Stimulated activated CD8-positive, alpha-beta memory T cell treated with anti-CD3 and anti-CD28 coated beads, Interleukin-7, amount 100 ng/mL, for 1 hour (primary cell): ENCODE measurements at places on chromosomes 4 and X.

- DNase-seq = no peak
Measured at GRCh38 chrX:29241809-29242208, 654.6 kb downstream of the IL1RAPL1 start.

GRCh38 chrX:1401611-1402430 lies 9.9 kb upstream of the SLC25A6 start:
- DNase-seq = no peak

DNA sequence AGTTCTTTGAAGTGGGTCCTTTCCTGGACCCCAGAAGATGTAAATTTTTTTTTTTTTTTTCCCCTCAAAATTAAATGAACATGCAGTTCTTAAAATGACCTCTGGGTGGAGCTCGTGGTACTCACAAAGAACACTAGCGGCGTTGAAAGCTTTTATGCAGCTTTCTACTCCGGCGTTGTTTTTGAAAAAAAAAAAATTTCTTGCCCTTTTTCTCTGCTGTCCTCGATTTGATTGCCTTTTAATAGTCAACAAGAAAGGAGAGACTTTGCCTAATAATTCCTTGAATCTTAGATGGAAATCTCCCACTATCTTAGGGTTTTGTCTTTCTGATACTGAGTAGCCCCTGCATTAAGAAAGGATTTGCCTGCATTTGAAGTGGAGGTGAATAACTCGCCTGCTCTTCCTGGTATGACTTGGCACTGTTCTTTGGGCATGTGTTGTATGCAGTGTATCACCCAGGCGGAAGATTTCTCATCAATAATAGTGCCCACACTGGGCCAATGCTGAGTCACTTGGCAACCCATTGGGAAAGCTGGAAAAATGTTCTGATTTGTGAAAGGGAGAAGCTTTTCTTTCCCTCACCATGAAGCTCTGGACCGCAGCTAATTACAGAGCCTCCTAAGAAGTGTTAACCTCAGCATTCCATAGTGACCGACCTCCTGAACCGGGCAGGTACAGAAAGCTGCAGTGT lies 104.0 kb downstream of the PHEX start:
- DNase-seq = no peak

DNA sequence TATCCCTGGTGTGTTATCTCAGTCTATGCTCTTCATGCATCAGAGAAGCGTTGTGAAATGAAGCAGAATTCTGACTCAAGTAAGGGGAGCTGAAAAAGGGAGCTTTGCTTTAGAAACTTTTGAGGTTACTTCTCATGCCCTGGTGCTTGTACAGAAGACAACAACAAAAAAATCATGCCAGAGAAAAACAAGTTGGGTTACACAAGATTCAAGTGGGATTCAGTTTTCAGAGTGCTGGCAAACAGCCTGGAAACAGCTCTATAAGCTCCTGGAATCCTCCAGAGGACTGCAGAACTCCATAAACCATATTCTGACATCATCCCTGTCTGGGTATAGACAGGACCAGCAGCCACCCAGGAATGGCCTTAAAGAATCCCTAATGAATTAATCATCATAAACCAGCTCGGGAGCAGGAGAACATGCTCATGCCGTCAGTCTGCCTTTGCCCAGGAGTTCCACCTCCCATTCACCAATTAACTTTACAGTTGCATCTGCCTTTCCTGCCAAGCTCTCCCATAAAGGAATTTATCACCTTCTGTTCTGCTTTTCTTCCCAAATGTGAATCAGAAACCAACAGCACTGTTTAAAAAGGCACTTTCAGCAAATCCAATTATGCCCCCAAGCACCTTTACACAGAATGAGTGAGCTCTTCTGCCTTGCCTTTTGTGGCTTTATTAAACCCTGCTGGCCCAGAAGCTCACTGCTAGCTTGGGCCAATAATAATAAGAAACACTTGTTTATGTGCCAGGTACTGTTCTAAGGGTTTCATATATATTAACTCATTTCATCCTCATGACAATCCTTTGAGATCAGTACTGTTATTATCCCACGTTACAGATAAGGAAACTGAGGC lies 54.5 kb upstream of the FBXW7 start:
- DNase-seq = no peak

DNA sequence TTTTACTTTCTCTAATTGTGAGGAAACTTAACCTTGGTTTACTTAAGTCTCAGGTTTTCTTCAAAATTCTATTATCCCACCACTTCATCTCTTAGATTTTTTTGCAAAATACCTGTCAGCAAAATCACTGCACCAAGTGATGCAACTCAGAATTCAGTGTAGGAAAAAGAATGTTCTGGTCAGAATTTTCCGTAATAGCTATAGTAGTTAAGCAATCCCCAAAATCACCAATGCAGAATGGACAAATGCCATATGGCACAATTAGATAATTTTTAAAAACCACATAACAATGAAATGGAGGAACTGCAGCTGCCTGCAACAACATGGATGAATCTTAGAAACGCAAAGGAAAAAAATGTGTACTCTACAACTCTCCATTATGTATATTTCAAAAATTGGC lies 373.1 kb downstream of the NAF1 start:
- DNase-seq = no peak

DNA sequence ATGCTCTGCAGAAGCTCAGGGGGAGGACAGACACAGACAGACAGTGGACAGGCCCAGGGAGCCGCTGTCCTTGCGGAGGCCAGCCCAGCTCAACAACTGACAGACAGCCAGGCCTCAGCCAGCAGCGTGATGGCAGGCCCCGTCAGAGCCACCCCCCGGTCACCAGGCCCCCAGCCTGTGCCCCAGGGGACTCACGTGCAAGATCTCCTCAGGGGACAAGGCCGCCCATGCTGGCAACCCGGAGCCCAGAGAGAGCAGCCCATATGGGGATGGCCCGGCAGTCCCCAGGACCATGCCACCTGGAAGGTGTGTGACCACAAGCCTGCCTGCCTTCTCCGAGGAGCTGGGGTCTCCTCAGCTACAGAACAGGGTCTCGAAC lies 28.0 kb upstream of the MXD4 start:
- DNase-seq = no peak

DNA sequence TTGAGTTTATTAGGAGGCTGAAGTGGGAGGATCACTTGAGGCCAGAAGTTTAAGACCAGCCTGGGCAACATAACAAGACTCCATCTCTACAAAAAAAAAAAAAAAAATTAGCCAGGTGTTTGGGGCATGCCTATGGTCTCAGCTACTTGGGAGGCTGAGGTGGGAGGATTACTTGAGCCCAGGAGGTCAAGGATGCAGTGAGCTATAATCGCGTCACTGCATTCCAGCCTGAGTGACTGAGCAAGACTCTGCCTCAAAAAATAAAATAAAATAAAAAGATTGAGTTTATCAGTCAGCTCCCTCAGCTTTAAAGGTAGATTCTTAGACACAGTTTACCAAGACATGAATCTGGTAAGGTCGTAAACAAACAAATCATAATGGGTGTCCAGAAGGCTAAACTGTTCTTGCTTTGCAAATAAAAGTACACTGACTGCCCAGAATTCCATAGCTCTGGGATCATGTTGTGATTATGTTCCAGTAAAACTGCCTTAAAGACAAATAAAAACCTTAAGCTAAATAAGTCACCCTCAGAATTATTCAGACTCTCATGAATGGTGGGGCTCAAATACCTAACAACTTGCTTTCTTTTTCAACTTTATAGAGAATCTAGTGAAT lies 18.7 kb downstream of the APOO start:
- DNase-seq = no peak

GRCh38 chr4:67051000-67051789 lies 494.1 kb downstream of the CENPC start:
- DNase-seq = no peak

GRCh38 chr4:921830-922331 lies 10.2 kb downstream of the GAK start:
- no peak for DNase-seq

DNA sequence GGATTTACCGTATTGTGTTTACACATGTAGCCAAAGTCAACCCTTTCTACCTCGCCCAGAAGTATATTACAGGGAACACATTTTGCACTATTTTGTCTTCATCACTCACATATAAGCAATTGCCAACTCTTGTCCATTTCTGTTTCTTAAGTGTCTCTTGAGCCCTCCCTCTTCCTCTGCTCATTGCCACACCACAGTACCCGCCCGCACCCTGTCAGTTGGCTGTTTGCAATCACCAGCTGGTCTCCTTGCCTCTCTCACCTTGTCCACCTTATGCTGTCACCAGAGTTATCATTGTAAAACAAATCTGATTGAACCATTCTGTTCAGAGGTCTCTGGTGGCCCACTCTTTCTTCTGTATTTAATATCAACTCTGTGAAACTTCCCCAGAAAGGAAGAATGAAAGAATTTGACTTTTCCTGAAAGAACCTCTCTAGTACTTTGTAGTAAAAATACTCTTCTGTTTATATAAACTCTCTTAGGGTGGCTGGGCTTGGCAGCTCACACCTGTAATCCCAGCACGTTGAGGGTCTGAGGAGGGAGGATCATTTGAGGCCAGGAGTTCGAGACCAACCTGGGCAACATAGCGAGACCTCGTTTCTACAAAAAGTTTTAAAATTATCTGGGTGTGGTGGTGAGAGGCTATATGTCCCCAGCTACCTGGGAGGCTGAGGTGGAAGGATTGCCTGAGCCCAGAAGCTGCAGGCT lies 50.2 kb downstream of the ING2 start:
- no peak for DNase-seq

GRCh38 chr4:4491396-4491893 lies 50.4 kb downstream of the STX18 start:
- DNase-seq = no peak

- DNase-seq = no peak
Measured at GRCh38 chr4:141126769-141127168, 6.5 kb downstream of the RNF150 start.

GRCh38 chr4:118762730-118763477 lies 73.0 kb downstream of the SEC24D start:
- DNase-seq = no peak

DNA sequence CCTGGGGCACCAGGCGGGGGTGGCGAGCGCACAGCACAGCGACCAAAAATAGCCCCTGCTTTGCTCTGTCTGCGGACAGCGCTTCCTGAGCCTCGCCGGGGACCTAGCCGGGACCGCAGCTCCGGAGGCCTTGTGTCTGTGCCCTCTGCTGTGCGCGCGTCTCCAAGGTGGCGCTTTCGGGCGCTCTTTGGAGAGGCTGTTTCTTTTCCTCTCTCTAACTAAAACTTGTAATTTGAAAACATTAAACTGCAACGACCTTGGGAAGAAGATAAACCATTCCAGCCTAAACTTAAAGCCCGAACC lies 3.4 kb downstream of the ARX start:
- no peak for DNase-seq

GRCh38 chr4:140645196-140645595 lies 76.4 kb upstream of the UCP1 start:
- DNase-seq = no peak

DNA sequence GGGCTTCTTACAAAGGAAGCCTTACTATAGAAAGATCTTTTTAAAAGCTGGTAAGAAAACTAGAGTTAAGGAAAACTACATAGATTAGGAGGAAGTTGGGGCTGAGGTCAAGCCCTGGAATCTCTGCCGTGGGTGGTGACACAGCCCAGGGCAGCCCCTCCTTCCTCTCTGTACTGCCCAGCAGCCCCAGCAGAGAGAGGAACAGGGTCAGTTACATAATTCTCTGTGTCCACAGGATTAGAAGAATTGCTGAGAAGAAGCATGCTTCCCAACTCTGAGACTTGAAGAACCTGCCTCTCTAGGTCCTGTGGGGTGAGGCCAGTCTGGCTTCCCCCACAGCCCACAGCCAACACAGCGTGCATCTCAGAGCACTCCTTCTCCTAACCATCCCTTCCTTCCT lies 9.2 kb upstream of the ABLIM2 start:
- no peak for DNase-seq
